Pancreas (tissue), 10 donors: ENCODE measurements at places on chromosomes 16 and 17. TPM values are rescaled to one million over a fixed set of nuclear protein-coding genes. Genes with fewer than 3 reads are reported as not detected.
A peak's percentile ranks its signal among the peaks of the same experiment; 100 is the strongest.

DNA sequence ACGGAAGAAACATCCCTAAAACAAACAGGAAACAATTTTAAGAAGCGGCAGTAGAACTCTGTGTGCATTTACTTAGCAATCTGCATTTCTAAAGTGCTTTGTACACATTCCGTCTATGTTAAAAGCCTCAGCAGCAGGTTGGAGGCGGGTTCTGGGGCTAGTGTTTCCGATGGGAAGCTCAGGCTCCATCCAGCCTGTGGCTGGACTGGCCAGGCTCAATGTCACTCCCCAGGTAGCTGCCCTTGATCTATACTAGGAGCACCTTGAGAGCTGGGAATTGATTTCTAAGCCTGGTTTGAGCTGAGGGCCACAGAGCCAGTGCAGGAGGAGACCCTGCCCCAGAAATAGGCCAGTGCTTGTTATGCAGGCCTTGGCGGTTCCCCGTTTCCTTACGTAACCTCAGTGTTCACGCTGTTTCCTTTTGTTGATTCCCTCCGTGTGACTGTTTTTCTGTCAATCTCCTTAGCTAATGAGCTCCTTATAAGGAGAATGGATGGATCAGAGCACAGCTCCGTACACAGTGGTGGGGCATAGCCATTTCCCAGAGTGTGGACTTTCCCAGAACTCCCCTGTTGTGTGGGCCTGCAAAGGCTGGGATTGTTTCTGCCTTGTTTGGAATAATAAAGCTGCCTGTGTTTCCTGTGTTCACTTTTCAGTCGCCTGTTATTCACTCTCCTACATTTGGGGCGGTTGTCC, 21.4 kb downstream of the ADORA2B start:
- no peak for DNase-seq
- no peaks in the 10 kb centered on the region for H3K36me3 ChIP-seq
- no peaks in the 10 kb centered on the region for H3K27me3 ChIP-seq
- H3K4me3 ChIP-seq: no peak overlapping the region
- no peaks in the 10 kb centered on the region for H3K4me1 ChIP-seq

- H3K27me3 ChIP-seq: peaks cover 5% of the 10 kb centered on the region
- H3K36me3 ChIP-seq: no peaks in the 10 kb centered on the region
- DNase-seq: no peak
- H3K4me3 ChIP-seq: no peak overlapping the region
- H3K4me1 ChIP-seq: no peaks in the 10 kb centered on the region
- H3K27ac ChIP-seq: no peak overlapping the region
Measured at GRCh38 chr16:86963600-86964575, 353.3 kb downstream of the C16orf95 start.

DNA sequence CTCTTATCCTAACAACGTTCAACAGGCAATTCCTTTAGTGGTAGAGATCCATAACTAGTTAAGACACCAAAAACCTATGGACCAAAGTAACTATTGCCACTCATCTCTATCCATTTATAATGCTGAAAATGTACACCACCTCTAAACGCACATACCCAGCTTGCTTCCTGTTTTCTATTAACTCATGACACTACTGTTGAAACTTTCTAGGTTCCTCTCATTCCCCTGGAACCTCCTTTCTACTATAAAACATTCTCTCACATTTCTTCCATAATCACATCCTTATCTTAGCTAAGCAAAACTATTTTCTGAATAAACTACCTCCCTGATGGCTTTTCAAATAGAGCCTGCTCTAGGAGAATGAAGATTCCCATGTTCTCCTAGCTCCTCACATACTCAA, 42.9 kb upstream of the KSR1 start:
- no peak for DNase-seq
- H3K4me3 ChIP-seq: no peak overlapping the region
- no peaks in the 10 kb centered on the region for H3K27me3 ChIP-seq
- no peaks in the 10 kb centered on the region for H3K4me1 ChIP-seq

DNA sequence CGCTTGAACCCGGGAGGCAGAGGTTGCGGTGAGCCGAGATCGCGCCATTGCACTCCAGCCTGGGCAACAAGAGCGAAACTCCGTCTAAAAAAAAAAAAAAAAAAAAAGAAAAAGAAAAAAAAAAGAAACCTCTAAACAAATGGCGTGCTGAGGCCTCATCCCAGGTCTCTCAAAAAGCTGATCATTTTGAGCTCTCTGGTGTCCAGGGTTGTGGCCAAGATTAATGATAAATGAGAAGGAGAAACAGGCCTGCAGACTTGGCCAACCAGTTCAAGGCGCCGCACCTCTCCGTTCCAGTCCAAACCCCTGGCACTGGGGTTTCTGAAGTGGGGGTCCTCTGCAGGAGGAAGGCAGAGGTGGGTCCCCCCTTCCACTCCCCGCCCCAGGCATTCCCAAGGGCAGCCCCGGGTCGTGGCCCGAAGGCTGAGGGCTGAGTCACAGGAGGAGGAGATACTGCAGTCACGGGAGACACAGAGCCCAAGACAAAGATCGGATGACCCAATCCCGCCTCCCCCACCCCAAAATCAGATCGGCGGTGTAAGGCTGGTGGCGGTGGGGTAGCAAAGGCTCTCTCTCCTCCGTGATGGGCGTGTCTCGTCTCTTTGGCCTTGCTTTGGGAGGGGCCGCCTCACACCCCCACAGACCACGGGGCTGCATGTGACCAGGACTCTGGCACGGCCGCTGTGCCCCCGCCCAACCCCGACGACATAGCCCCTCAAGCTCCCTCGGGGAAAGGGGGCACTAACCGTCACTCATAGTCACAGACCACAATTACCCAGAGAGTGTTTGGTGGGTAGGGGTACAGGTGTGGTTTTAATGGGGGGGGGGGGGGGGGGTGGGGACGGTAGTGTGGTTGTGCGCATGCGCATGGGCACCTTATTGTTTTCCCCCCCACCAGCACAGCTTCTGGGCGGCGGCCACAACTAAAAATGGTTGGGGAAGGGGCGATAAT, 1.1 kb downstream of the VAT1 start:
- H3K4me3 ChIP-seq: peak overlapping the region; percentile 53
- H3K36me3 ChIP-seq: no peaks in the 10 kb centered on the region
- no peaks in the 10 kb centered on the region for H3K27me3 ChIP-seq
- peak; percentile 59 for DNase-seq

DNA sequence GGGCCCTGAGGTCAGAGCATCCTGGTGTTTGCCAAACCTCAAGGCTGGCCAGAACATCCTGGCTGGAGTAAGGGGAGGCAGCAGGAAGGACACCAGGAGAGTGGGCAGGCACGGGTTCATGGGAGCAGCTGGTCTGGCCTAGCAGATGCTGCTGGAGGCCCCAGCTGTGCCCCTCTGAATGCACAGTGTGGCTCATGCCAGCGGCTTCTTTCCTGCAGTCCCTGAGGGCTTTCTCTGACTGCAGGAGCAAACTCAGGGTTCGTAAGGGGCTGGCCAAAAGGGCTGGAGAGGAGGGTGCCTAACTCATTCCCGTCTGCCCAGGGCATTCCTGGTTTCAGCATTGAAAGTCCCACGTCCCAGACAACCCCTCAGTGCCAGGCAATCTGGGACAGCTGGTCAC, 78.7 kb downstream of the ZDHHC7 start:
- peaks cover 13% of the 10 kb centered on the region for H3K4me1 ChIP-seq
- H3K36me3 ChIP-seq: no peaks in the 10 kb centered on the region
- no peak for DNase-seq
- H3K4me3 ChIP-seq: no peak overlapping the region
- H3K27me3 ChIP-seq: no peaks in the 10 kb centered on the region
- peak overlapping the region; percentile 87 for H3K27ac ChIP-seq

DNA sequence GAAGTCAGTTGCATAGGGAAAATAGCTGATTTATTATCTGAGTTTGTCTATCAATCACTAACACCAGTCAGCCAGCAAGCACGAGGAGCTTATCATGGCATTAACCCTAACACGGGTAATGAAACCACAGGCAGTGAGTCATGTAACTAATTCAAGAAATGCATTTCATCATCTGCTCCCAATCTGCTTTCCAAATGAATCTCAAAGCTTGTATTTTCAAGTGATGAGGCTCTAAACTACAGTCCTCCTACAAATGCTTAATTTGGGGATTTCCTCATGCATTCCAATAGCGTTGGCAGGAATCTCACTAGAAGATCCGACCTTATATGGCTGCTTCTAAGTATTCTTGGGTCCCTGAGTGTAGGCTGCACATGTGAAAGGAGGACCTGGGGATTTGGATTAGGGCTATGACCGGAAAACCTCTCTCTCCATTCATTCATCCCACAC, 118.4 kb upstream of the HSBP1 start:
- no peak overlapping the region for H3K27ac ChIP-seq
- H3K4me1 ChIP-seq: no peaks in the 10 kb centered on the region
- H3K36me3 ChIP-seq: no peaks in the 10 kb centered on the region
- H3K27me3 ChIP-seq: peaks cover 3% of the 10 kb centered on the region
- DNase-seq: no peak
- no peak overlapping the region for H3K4me3 ChIP-seq

GRCh38 chr17:31740611-31741082, 118.4 kb downstream of the COPRS start:
- no peak for DNase-seq
- H3K27ac ChIP-seq: no peak overlapping the region
- no peaks in the 10 kb centered on the region for H3K36me3 ChIP-seq
- no peak overlapping the region for H3K4me3 ChIP-seq
- H3K4me1 ChIP-seq: no peaks in the 10 kb centered on the region

DNA sequence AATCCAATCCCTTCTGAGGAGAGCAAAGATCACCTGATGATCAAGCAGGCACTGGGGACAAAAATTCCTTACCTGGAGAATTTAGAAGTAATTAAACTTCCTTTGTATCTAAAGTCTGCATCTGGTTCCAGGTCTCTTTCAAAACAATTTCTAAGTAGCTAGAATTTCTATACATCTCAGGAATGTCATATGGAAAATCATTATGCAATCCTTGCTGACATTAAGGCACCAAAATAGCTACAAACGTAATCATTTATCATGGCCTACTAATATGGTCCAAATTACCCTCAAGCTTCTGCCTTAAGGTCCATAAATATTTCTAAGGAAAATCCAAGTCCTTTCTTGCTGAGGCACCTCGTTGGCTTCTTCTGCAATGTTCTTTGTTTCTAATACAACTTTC, 32.9 kb upstream of the YPEL2 start:
- no peak for DNase-seq
- H3K27me3 ChIP-seq: no peaks in the 10 kb centered on the region
- H3K4me1 ChIP-seq: peaks cover 6% of the 10 kb centered on the region
- no peak overlapping the region for H3K4me3 ChIP-seq
- no peak overlapping the region for H3K27ac ChIP-seq

Gene SLFN14
- total RNA-seq: not detected
